ENCODE measurements at places on chromosomes 7 and 10. TPM values are rescaled to one million over a fixed set of nuclear protein-coding genes. Genes with fewer than 3 reads are reported as not detected.

SMKR1 gene
- total RNA-seq: 4.7 TPM

H2BK1 gene
- total RNA-seq: not detected

AGBL3 gene
- 3.9 TPM for total RNA-seq

BTBD16 gene
- not detected for total RNA-seq

TYSND1 gene
- 13.6 TPM for total RNA-seq

HSPA12A gene
- total RNA-seq: 0.64 TPM

CFAP43 gene
- total RNA-seq: not detected

AZGP1 gene
- total RNA-seq: not detected

GBX1 gene
- total RNA-seq: not detected

RADIL gene
- total RNA-seq: 0.16 TPM

CPN1 gene
- total RNA-seq: not detected

SYCE1 gene
- total RNA-seq: 0.62 TPM

DENND2A gene
- total RNA-seq: not detected

GPR26 gene
- not detected for total RNA-seq

CHN2 gene
- total RNA-seq: 0.73 TPM

LRRC18 gene
- total RNA-seq: not detected

SPDYE8 gene
- not detected for total RNA-seq

FBH1 gene
- total RNA-seq: 57.2 TPM

NAT16 gene
- total RNA-seq: not detected

IFT22 gene
- 5.3 TPM for total RNA-seq

ZNF736 gene
- total RNA-seq: 20.6 TPM

CAMK2B gene
- 1.9 TPM for total RNA-seq

RARRES2 gene
- total RNA-seq: not detected

PANK1 gene
- 5.7 TPM for total RNA-seq

TMEM140 gene
- 3.0 TPM for total RNA-seq

SPOCK2 gene
- total RNA-seq: 135 TPM

SEC23IP gene
- total RNA-seq: 87.4 TPM

SHTN1 gene
- total RNA-seq: not detected

CYP3A4 gene
- not detected for total RNA-seq

CNNM1 gene
- total RNA-seq: 0.21 TPM

RTKN2 gene
- total RNA-seq: 2.9 TPM

ACBD5 gene
- 22.8 TPM for total RNA-seq

SRGN gene
- 1,340 TPM for total RNA-seq

NYAP1 gene
- 0.27 TPM for total RNA-seq

GRM8 gene
- total RNA-seq: not detected

TMEM184A gene
- total RNA-seq: 0.23 TPM

FRAT2 gene
- total RNA-seq: 10.6 TPM

MMP21 gene
- total RNA-seq: 0.11 TPM

ZNF485 gene
- total RNA-seq: 6.5 TPM

NKX2-3 gene
- total RNA-seq: not detected

DDX56 gene
- total RNA-seq: 135 TPM

MRC1 gene
- not detected for total RNA-seq

DGKI gene
- 2.8 TPM for total RNA-seq

ZCWPW1 gene
- total RNA-seq: 3.5 TPM

CALHM3 gene
- not detected for total RNA-seq

EBLN1 gene
- not detected for total RNA-seq

LRIT1 gene
- total RNA-seq: not detected
